Naive thymus-derived CD4-positive, alpha-beta T cell (primary cell): ENCODE measurements at places on chromosomes 6 and 20. TPM values are rescaled to one million over a fixed set of nuclear protein-coding genes. Genes with fewer than 3 reads are reported as not detected.

GRCh38 chr6:49744259-49744658 lies at the start of gene CRISP3:
Gene CRISP3 (minus strand): TSS chr6:49744388. CDS start chr6:49744367, 21 bp downstream.
- DNase-seq, result no peak
- H3K27me3 ChIP-seq, result no peaks in the 10 kb centered on the region
- no peaks in the 10 kb centered on the region for H3K4me1 ChIP-seq
- H3K36me3 ChIP-seq, result no peaks in the 10 kb centered on the region
- H3K27ac ChIP-seq, result no peak within 1 kb of the TSS

The TMEM63B gene
- total RNA-seq, result 16.0 and 16.2 TPM in 2 replicates

DNA sequence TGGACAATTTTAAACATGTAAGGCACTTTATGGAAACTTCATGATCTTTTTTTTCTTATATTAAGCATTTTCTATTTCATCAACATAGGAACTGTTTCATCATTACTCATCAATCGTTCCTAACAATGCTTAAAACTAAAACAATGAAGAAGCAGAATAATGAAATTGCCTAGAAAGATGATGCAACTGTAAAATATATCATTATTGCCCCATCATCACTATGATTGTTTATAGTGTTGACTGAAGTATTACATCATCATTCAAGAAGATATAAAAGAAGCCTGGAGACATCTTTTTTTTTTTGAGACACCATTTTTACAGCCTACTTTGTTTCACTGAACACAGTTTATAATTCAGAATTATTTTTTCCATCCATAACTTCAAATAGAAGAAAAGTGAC lies 147.2 kb downstream of the TRDN start:
- no peaks in the 10 kb centered on the region for H3K27me3 ChIP-seq
- no peak overlapping the region for H3K27ac ChIP-seq
- no peaks in the 10 kb centered on the region for H3K4me1 ChIP-seq
- no peaks in the 10 kb centered on the region for H3K36me3 ChIP-seq
- DNase-seq, result no peak
- H3K4me3 ChIP-seq, result no peak overlapping the region

GRCh38 chr6:13710552-13711323 lies 897 bp downstream of the RANBP9 start:
- peak overlapping the region; percentile 85 for H3K4me3 ChIP-seq
- H3K27ac ChIP-seq, result peak overlapping the region; percentile 74
- no peaks in the 10 kb centered on the region for H3K27me3 ChIP-seq
- no peaks in the 10 kb centered on the region for H3K36me3 ChIP-seq
- peak; percentile 19 for DNase-seq
- H3K4me1 ChIP-seq, result peaks cover 12% of the 10 kb centered on the region

GRCh38 chr6:140175486-140175885 lies 801.0 kb upstream of the CITED2 start:
- H3K4me3 ChIP-seq, result no peak overlapping the region
- H3K27me3 ChIP-seq, result no peaks in the 10 kb centered on the region
- H3K27ac ChIP-seq, result no peak overlapping the region
- H3K36me3 ChIP-seq, result no peaks in the 10 kb centered on the region
- H3K4me1 ChIP-seq, result no peaks in the 10 kb centered on the region
